Eye (tissue), 1 donor: ENCODE measurements at places on chromosomes 2 and 18.

GRCh38 chr2:15935189-15935588, 5.2 kb upstream of the MYCN start:
- no peak for DNase-seq

DNA sequence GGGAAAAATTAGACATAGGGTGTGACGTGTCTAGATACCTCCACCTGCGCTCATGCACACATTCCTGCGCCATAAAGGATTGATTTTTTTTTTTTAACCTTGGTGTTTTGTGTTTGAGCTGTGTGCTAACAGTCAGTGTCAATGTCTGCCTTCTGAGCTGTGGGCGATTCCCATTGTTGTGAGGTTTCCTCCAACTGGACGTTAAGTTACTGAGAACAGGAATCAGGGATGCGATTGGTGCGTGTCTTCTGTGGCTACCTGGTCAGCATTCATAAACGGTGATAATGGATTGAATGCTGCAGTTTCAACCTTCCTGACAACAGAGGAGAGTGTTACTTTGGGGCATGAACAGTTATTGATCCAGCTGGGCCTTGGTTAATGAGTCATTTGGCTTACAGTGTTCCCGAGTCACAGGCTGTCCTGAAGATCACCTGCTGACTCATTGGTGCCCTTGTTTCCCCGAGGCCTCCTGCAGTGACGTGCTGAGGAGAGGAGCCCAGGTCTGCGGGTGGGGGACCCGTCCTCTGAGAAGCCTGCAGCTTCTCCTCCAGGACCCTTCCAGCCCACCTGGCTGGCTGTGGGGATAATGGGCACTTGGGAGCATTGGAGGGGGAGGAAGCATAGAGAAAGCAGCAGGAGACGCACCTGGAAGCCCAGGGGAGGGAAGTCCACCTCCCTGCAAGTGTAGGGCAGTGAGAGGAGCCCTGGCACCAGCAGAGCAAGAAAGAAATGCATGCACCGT, 25.8 kb upstream of the CABYR start:
- DNase-seq: no peak

- no peak for DNase-seq
Observed at GRCh38 chr2:147663962-147664361, 180.9 kb upstream of the ACVR2A start.

GRCh38 chr2:150663143-150663542, 175.7 kb upstream of the RND3 start:
- no peak for DNase-seq

DNA sequence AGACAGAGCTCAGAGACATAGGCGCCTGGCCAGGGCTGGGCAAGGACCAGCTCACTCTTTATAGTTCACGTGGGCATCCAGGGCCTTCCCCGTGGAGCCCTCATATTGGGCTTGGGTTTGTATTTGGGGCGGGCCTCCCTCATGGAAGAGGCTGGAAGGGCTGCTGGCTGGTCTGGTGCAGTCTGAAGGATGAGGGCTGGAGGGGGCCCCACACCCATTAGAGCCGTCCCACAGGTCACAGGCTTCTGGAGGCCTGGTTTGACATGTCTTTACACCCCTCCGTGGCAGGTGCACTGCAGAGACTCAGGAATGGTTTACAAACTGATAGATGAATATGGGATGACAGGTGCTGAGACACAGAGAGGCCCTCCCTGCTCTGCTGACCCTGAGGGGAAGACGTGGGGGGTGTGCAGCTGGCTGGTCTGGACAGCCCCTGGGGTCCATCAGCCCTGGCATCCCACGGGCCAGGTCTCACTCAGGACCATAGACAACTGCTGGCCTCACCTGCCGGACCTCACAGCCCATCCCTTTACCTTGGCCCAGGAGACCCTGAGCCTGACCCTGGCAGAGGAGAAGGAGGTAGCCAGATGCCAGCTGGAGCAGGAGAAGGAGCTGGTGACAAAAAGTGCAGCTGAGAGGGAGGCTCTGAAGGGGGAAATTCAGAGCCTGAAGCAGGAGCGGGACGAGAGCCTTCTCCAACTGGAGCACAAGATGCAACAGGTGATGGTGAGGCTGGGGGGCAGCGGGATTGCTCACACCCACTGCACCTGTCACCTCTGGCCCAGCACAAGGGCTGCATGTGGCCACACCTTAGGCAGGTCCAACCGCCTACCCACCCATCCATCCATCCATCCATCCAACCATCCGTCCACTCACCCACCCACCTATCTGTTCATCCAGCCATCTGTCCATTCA, 43.9 kb downstream of the CROCC2 start:
- no peak for DNase-seq

DNA sequence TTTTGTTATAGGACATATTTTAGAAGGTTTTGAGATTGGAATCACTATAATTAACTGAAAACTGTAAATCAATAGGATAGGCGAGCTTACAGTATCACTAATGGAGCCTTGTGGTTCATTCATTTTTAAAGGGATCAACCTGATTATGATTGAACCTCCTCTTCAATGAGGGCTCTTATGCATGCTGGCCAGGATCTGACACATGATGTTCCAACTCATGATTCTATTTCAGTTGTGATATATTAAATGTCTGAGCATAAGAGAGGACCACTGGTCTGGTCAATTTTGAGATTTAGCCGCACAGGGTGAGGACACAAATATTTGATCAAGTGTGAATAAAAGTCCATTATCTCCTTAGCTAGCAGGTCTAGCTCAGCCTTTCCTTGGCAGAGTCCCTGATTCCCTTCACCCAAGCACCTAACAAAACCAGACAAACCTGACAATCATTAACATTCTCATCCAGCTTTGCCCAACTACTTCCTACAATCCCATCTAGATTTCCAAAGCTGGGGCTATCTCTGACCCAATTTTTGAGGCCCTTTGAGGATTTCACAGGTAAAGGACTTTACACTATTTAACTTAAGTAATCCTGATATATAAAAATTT, 6.9 kb upstream of the MAP4K4 start:
- no peak for DNase-seq

DNA sequence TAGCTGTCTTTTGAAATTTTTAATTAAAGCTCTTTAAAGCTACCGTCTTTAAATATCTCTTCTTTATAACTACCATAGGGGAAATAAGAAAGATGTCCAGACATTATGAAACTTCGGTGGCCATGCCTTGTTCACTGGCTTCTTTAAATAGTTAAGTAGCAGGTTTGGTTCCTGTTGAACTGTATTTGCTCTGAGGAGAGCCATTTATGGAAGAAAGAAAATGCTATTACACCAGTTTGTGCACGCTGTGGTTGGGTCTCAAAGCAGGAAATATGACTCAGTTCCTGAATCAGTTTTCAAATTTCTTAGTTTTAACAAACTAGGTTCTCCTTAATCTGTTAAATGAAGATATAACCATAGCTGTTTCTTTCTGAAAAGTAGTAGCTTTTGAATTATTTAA, 12.2 kb downstream of the ARPC2 start:
- DNase-seq: no peak
